ENCODE measurements at places on chromosomes 4 and X. TPM values are rescaled to one million over a fixed set of nuclear protein-coding genes. Genes with fewer than 3 reads are reported as not detected.

DNA sequence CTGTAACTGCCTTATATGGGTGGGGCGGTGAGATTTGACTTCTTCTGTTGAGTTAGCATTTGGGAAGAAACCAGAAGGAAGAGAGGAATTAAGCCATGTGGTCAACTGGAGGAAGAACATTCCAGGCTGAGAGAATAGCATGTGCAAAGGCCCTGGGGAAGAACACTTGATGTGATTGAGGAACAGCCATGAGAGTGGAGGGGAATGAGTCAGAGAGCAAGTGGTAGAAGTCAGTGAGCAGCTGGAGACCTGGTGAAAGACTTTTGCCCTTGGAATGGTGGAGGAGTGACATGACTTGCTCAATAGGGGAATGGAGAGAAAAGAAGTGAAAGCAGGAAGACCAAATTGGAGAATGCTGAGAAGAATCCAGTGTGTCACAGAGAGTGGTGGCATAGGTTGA lies 327.8 kb upstream of the HAND2 start:
- DNase-seq = no peak
- no peak overlapping the region for H3K27ac ChIP-seq
- H3K4me3 ChIP-seq = no peak overlapping the region
- H3K4me1 ChIP-seq = no peaks in the 10 kb centered on the region

DNA sequence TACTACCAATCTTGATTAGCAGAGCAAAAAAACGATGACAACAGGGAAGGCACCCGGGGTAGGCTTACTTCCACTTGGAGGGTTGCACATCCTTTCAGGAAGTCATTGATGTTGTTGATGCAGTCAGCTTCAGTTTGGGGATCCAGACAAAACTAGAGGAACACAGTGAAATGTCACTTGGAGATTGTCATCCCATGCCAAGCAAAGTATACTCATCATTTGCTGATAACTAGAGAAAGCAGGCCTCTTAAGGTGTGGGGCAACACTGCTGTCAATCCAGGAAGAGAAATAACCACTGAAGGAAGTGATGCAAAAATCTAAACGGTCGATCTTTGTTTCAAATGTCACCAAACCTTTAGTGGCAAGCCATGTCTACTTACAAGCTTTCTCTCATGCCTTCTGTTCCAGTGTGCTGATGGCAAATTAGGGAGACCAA lies 1.4 kb downstream of the ARHGEF6 start:
- no peak for DNase-seq
- no peak overlapping the region for H3K4me3 ChIP-seq
- peaks cover 5% of the 10 kb centered on the region for H3K27me3 ChIP-seq
- H3K36me3 ChIP-seq = no peaks in the 10 kb centered on the region
- H3K4me1 ChIP-seq = no peaks in the 10 kb centered on the region

DNA sequence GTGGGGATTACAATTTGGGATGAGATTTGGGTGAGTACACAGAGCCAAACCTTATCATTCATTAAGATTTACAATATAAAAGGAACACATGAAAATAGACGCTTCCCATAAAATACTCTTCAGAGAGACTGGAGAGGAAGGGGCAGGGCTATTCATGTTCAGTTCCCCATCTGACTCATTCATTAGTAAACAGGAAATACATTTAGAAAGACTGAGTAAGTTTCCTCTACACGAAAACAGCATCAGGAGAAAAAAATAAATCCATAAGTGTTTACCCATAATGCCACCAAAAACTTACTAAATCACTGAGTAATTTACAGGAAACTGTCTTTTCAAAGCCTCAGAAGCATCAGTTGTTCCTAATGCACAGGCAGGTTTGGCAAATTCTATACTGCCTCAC lies 255.4 kb upstream of the CXorf51A start:
- no peak overlapping the region for H3K27ac ChIP-seq
- DNase-seq = no peak
- no peak overlapping the region for H3K4me3 ChIP-seq
- peaks cover 3% of the 10 kb centered on the region for H3K27me3 ChIP-seq
- no peaks in the 10 kb centered on the region for H3K36me3 ChIP-seq

GRCh38 chrX:102715967-102716366 lies 3.7 kb downstream of the GPRASP2 start:
- no peak overlapping the region for H3K27ac ChIP-seq
- DNase-seq = no peak
- H3K4me3 ChIP-seq = no peak overlapping the region

TEX13B gene
- polyA plus RNA-seq = not detected

PRSS12 gene
- polyA plus RNA-seq = 0.07 TPM

GRCh38 chrX:150308532-150309157 lies 54.5 kb upstream of the MAMLD1 start:
- no peak overlapping the region for H3K4me3 ChIP-seq
- H3K27ac ChIP-seq = no peak overlapping the region
- no peaks in the 10 kb centered on the region for H3K27me3 ChIP-seq
- no peaks in the 10 kb centered on the region for H3K36me3 ChIP-seq
- H3K4me1 ChIP-seq = no peaks in the 10 kb centered on the region
- no peak for DNase-seq

- peaks cover 8% of the 10 kb centered on the region for H3K4me1 ChIP-seq
- no peak for DNase-seq
- no peaks in the 10 kb centered on the region for H3K27me3 ChIP-seq
- no peak overlapping the region for H3K27ac ChIP-seq
- no peak overlapping the region for H3K4me3 ChIP-seq
Measured at GRCh38 chrX:20118065-20118824, 1.5 kb upstream of the MAP7D2 start.

DNA sequence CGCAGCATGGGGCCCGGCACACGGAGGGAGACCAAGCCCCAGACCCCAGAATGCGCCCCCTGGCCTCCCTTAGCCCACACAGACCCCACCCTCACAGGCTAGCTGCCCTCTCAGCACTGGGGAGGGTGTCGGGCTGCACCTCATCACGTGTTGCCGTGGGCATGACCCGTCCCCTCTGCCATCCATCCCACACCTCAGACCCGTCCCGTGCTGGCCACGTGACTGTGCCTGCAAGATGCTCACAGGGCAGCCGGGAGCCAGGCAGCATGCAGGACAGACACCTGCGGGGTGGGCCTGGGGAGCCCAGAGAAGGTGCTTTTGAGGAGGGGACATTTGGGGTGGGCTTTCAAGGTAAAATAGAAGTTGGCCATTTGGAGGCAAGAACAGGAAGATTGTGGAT lies 4.8 kb downstream of the MSANTD1 start:
- no peaks in the 10 kb centered on the region for H3K4me1 ChIP-seq
- no peak for DNase-seq
- H3K4me3 ChIP-seq = no peak overlapping the region
- no peaks in the 10 kb centered on the region for H3K27me3 ChIP-seq
- no peaks in the 10 kb centered on the region for H3K36me3 ChIP-seq

CFP gene
- 26.0 TPM for polyA plus RNA-seq

SPON2 gene
- 64.5 TPM for polyA plus RNA-seq

TNIP2 gene
- 11.8 TPM for polyA plus RNA-seq

GRCh38 chr4:112416464-112416863 lies 99.5 kb downstream of the NEUROG2 start:
- peaks cover 11% of the 10 kb centered on the region for H3K36me3 ChIP-seq
- no peak overlapping the region for H3K27ac ChIP-seq
- no peak for DNase-seq
- H3K4me3 ChIP-seq = no peak overlapping the region
- no peaks in the 10 kb centered on the region for H3K27me3 ChIP-seq

- no peaks in the 10 kb centered on the region for H3K36me3 ChIP-seq
- DNase-seq = no peak
- H3K27me3 ChIP-seq = no peaks in the 10 kb centered on the region
Measured at GRCh38 chrX:112874175-112874574, 33.5 kb upstream of the AMOT start.

AREG gene
- polyA plus RNA-seq = 0.06 TPM

DNA sequence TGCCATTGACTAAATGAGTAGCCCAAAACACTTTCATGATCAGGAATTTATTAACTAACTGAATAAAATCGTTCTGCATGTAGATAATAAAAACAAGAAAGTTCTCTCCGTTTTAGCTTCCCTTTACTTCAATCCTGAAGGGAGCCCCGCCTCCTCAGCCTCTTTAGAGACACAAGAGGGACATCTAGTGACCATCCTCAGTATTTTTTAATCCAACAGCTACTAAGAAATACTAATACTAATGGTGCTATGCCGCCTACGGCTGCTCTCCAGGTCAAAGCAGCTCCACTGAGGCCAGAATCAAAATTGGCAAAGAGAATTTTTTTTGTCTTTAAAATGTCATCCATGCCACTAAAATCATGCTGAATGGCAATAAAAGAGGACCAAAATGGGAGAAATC lies 3.2 kb upstream of the PCDH19 start:
- H3K4me1 ChIP-seq = peaks cover 9% of the 10 kb centered on the region
- no peak overlapping the region for H3K4me3 ChIP-seq
- H3K27me3 ChIP-seq = no peaks in the 10 kb centered on the region

PGAM4 gene
- not detected for polyA plus RNA-seq

Measured in liver (tissue), 10 donors.